Endothelial cell (in vitro differentiated cells): ENCODE measurements at places on chromosomes 5 and 9.

DNA sequence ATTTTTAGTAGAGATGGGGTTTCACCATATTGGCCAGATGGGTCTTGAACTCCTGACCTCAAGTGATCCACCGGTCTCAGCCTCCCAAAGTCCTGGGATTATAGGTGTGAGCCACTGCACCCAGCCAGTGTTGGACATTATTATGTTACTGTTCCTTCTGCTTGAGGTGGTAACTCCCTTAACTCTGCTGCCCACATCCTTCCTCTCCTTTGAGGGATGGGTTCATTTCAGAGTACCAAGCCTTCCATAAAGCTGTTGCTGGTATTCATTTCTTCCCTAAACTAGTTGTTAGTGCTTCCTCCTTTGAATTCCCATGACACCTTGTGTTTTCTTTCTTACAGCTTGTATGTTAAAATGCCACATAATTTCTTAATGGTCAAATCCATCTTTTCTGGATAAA is 54.0 kb downstream of the CTNNA1 start:
- no peak for DNase-seq

DNA sequence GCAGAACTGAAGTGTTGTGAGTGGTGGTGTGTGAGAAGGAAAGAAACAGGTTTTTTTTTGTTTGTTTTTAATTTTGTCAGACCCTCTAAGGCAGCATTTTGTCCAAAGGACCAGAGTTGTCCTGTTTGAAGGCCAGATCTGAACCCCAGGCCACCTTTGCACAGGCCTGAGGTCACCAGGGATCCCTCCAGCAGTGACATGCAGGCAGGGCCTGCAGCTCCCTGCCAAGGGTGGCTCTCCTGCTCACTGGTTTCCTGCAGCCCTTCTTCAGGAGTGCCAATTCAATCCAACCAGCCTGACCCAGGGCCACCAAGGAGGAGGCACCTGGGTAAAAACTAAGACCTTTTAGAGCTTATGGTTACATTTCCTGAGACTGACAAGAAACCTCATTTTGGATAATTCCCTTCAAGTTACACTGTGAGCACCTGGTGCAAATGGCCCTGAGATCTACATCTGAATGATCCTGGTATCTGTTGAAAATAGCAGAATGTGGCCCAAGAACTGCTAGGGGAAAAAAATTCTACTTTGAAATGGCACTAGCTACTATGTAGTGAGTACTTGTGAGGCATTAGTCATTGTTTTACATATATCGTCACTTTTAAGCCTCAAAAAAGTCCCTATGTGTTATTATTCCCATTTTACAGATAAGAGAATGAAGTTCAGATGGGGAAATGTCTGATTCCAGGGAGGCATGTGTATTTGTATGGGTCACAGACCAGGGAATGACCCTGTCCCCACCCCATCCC is 33.5 kb upstream of the SMU1 start:
- no peak for DNase-seq

GRCh38 chr9:33234511-33235467 is 5.2 kb upstream of the SPINK4 start:
- DNase-seq: no peak

DNA sequence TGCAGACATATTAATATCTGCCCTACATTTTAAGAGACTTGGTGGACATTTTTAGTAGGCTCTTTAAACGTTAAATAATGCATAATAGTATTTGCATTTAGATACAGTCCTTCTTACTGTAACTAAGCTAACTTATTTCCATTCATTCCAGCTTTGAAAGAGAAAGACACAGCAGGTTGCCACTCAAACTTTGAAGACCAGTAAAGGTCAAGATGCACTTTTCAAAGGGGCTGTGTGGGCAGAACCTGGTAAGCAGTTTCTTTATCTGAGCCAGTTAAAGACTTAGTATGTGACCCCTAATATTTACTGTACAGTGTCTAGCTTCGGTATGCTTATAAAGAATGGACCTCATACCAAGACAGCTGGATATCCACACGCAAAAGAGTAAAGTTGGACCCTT is 20.8 kb downstream of the PLGRKT start:
- DNase-seq: no peak

DNA sequence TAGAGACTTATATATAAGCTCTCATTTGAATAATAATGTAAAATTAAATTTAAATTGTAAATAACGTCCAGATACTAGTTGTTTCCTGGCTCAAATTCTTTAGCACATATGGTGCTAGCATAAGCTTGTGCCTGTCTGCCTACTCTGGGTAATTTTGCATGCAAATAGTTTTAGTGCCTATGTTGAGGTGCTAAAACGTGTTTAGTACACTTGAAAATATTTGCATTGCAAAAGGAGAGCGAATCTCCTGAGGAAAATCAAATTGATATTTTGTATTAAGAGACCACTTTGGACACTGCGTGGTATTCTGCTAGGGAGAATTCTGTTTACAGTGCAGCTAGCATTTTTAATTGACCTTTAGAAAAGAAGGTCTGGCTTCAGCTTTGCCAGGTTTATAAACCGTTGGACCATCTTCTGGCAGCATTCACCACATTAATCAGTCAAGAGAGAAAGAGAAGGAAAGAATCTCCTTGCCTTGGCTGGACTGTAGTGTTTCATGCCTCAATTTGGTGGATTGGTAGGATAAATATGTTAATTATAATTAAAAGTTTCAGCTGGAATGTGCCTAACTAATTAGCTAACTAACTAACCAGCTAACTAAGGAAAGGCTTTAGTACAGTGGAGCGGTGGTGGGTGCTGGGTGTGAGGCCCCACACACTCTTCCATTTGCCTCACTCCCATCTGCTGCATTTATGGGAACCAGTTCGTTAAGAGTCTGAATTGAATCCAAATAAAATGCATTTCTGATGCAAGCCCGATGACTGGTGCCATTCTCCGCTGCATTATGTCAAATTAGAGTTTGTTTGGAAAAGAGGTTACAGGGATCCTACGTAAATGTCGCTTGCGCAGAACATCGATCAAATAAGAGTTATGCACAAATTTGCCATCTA is 150.1 kb upstream of the MPDZ start:
- no peak for DNase-seq

DNA sequence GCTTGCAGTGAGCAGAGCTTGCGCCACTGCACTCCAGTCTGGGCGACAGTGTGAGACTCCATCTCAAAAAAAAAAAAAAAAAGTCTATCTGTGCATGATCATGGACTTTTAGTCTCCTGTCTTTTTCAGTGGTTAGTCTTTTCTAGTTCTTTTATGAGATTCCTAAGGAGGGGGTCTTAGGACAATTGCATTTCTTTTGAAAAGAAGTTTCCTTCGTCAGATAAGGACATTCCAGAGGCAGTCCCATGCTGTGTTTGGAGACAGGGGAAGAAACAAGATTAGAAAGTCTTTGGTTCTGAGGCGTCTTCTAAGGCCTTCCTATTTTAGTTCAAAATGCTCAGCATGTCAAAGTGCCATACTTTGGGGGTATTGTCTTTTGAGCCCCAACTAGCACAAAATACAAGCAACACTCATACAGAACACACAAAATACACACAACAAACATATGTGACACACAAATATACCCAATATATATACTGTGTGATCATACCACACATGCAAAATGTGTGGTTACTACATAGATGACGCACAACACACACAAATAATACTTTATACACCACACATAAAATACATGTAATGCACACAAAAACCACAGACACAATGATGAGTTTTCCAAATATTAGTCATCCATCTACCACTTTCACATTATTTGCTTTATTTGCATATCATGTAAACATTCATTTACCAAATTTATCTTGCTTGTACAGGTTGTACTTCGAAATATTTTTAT is 394.5 kb downstream of the SPATA31D1 start:
- no peak for DNase-seq

DNA sequence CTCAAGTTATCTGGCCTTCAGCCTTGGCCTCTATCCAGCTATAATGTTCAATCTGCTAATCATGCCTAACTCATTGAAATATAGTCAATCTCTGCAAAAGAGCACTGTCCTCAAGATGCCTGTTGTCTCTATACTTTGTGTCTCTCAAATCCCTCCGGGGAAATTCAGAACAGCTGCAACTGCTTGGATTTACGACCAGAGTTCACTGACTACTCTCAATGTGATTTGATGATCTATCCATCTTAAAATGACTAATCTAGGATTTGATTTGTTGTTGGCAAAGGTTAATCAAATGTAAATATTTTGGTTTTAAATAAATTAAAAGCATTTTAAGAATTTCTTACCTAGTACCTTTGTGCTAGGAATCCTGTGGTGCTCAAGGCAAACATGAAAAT is 40.9 kb downstream of the SVEP1 start:
- no peak for DNase-seq

DNA sequence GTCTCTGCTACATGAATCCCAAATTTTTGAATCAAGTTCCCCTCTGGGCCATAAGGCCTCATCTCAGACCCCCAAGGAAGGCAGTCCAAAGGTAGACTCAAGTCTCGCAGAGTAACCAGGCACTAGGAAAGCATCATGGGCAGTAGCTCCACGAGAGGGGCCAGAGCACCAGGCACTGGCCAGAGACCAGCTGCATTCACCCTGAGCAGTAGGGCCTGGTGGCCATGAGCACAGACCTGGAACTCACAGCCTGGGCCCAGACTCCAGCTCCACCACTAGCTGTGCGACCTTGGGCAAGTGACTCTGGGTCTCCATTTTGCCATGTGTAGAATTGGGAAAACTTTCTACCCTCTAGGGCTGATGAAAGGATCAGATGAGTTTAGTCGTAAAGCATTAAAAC is 28.5 kb downstream of the NANS start:
- DNase-seq: no peak

GRCh38 chr5:61402970-61403900 is 71.2 kb downstream of the ZSWIM6 start:
- DNase-seq: no peak

DNA sequence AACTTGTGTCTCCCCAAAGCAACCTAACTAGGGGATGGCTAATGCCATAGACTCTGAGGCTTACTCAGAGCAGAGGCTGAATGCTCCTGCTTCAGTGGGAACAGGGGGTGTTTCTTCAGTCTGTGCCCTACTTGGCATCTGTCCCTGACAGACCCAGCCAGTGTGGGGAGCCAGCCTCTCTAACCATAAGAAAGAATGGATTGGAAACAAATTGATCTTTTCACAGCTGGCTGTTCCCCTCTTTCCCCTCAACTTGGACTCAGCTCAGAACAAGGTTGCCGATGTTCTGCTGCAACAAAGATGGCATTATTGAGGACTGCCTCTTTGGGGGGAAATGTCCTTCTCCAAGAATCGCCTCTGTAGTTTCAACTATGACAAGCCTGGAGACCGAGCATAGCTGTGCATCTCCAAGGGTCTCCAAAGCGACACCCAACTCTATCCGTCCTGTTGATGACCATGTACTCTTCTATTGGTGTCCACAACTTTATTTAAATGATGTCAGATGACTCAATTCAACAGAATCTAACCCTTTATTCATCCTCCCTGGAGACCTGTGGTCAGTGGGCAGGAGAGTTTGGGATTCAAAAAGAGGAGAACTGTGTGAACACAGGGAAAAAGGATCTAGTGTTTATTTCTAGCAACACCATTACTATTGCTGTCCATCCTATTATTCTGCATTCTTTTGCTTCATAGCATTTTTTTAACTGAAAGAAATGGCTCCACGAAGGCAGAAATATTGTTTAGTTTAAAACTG is 24.7 kb upstream of the TNC start:
- no peak for DNase-seq

DNA sequence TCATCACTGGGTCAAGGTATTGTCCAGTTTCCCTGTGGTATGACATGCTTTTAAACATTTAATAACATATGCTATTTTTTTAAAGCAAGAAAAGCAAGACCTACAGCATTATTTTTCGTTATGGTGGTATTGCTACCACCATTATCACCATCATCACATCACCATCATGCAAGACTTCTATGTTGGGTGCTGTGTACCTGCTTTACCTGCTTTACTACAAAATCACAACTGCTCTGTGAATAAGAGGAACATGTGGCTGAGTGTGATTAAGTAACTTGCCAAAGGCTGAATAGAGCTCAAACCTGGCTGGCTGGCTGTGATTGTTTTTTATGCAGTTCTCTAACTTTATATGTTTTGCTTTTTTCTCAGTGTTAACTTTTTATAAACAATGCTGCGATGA is 140.8 kb upstream of the CLINT1 start:
- DNase-seq: no peak

- DNase-seq: no peak
Observed at GRCh38 chr5:170397059-170397458, 7.9 kb upstream of the KCNMB1 start.

GRCh38 chr9:117828466-117828865 is 124.3 kb downstream of the TLR4 start:
- DNase-seq: no peak

- no peak for DNase-seq
Observed at GRCh38 chr5:180484813-180485212, 9.4 kb upstream of the CNOT6 start.

DNA sequence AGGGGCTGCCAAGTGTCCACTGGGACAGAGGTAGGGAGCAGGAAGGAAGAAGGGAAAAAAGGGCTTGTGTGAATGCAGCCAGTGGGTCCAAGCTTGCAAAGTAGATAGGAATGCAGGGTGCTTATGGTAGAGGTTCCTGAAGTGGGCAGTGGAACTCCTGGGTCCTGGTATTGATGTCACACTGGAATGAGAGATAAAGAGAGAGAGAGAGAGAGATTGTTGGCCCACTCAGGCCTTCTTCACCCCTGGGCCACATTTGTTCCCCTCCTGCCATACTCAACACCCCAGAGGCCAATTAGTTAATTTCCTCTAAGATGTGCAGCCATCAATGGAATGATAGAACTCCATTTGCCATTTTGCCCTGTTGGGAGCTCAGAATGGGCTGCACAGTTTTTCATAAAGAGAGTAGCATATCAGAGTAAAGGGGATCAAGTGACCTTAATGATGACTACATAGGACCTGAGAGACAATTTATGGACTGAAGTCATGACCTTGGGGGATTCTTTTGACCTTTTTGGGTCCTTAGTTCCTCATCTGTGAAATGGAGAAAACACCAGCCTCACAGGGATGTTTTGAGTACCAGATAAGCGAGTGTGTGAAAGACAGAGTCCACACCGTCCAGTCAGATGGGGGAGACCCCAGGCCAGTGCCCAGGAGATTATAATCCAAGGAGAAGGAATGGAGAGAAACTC is 52.9 kb downstream of the PPARGC1B start:
- DNase-seq: no peak

- no peak for DNase-seq
Observed at GRCh38 chr5:43592363-43592762, 10.6 kb upstream of the NNT start.

DNA sequence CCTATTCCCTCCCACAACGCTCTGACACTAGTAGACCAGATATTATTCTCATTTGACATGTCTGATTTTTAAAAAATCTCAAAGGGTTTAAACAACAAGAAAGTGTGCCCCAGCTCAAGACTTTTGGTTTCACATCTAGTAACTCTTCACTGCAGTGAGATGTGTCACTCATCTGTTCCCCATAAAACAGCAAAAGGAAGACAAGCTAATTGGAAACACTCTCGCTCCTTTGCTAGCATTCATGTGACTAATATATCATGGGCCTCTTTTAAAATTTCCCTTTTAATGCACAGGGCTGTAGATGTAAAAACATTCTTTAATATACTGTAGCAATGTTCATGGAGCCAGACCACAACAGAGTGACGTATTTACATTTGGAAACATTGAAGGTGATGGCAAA is 372.6 kb downstream of the ZNF608 start:
- no peak for DNase-seq
